IPS DF 6.9 (cell line): ENCODE measurements at places on chromosomes 11 and 22.

GRCh38 chr22:28914201-28914600, 30.8 kb downstream of the ZNRF3 start:
- DNase-seq: no peak

- no peak for DNase-seq
Measured at GRCh38 chr11:119375337-119376196, 5.9 kb downstream of the USP2 start.

DNA sequence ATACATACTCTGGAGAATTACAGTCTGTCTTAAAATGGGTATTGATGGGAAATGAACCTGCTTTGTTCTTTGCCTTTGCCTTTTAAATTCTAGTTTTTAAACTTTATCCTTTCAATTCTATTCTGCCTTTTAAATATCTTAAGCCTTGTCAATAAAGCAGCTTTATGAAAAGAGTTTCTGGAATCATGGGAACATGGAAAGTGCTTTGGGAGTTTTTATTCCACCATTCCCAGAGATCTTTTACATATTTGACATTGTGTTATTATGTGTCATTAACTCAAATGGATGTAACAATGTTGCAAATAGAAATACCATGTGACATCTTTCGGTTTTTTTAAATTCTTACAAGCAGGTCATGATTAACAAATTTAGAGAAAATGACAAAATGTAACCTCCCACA, 555.7 kb upstream of the ANO3 start:
- DNase-seq: no peak

GRCh38 chr11:95999711-96000406, 76.0 kb upstream of the MTMR2 start:
- no peak for DNase-seq

DNA sequence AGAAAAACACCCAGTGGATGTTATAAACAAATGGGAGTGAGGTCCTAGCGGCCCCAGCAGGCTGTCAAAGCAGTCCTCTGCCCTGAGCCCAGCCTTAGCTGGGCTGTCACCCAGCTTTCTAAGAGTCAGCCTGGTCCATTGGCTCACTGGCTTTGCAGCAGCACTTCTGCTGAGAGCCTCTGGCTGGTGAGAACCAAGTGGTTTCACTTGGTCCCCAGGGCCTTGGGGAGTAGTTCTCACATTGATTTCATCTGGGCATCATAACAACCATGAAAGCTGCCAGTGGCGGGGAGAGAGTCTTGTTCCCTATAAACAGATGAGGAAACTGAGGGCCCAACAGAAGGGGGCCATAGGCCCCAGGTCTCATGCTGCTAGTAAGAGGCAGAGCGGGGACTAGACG, 11.4 kb downstream of the SEC14L6 start:
- DNase-seq: no peak

- DNase-seq: no peak
Measured at GRCh38 chr11:44804449-44805437, 78.0 kb downstream of the TSPAN18 start.

- DNase-seq: no peak
Measured at GRCh38 chr11:5818245-5818886, 9.6 kb downstream of the OR52N2 start.

DNA sequence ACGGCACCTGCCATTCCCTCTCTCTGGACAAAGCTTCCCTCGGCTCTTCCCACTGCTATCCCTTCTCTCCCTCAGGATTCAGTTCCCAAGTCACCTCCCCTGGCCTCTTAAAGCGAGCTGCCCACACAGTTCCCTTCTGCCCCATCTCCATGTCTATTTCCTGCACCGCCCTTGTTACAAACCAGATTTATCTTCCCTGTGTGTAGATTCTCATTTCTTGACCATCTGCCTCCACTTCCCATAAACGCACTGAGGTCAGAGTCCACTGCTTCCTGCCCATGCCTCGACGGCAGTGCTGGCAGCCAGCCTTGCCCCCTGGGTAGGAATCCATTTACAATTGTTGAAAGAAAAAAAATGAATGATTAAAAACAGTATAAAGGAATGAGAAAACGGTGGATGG, 11.6 kb upstream of the APOBEC3B start:
- DNase-seq: no peak

DNA sequence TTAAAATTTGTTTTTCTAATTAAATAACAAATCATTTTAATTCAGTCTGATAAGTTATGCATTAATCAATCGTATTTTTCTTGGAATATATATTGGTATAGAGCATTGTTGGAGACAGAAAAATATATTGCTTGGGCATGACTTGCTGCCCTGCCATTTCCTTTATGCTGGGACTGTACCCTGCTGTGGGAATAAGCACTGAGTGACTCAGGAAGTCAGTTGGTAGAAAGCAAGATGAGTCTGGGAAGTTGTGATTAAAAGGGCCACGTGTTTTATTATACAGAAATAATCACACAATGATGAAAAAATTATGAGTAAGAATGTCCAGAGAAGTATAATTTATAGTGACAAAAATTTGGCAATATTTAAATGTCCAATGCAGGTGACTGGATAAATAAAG, 139.5 kb downstream of the KIF18A start:
- no peak for DNase-seq

GRCh38 chr11:31814176-31814868, 3.2 kb upstream of the PAX6 start:
- DNase-seq: no peak

- DNase-seq: no peak
Measured at GRCh38 chr22:28801845-28802594, 1.7 kb upstream of the XBP1 start.

DNA sequence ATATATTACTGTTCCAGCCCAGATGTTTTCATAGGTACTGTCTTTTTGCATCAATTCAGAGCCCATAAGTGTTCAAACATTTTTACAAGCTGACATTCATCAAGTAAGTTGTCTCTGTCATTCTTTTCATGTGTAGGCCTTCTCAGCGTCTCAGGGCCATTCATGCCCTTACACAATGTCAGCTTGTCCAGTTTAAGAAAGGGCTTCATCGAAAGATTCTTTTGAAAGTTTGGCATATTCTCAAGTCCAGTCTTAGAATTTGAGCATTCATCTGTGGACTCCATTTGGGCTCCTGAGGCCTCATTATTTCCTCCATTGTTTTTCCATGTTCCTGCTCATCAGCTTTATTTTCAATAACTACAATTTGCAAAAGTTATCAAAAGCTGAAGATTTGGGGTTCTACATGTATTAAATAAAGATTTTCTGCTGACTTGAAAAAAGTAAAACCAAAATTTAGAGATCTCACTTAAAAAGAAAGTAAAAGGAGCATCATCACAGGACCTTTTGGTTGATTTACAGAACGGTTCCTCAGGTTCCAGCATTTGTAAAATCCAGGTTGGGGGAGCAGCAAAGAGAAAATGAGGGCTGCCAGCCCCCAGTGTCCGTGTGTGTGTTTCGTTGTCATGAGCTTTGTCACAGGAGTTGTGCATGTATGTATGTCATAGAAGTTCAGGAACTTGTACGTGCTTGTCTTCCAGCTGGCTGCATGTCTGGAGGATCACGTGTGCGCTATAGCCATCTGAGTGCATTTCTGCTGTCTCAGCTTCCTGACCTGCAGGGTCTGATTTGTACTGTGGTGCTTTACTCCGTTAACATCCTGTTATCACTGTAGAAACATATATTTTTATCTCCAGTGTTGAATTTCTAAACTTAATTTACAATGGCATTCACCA, 15.6 kb downstream of the MOV10L1 start:
- no peak for DNase-seq

- DNase-seq: no peak
Measured at GRCh38 chr11:11618973-11619435, 2.8 kb downstream of the GALNT18 start.

DNA sequence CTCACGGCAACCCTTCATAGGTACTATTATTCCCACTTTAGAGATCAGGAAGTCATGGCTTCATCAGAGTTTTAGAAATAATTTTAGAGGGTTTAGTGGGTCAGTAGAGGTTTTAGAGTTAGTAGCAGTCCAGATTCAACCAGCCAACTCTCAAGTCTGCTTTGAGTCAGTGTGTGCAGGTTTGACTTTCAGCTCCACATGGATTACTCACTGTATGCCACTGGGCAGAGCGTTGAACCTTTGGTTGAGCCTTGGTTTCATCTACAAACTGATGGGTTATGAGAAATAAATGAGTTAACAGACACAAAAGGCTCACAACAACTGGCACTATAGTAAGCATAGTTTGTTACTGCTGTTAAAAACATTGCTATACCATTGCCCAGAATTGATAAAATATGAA, 19.0 kb upstream of the TP53AIP1 start:
- no peak for DNase-seq

DNA sequence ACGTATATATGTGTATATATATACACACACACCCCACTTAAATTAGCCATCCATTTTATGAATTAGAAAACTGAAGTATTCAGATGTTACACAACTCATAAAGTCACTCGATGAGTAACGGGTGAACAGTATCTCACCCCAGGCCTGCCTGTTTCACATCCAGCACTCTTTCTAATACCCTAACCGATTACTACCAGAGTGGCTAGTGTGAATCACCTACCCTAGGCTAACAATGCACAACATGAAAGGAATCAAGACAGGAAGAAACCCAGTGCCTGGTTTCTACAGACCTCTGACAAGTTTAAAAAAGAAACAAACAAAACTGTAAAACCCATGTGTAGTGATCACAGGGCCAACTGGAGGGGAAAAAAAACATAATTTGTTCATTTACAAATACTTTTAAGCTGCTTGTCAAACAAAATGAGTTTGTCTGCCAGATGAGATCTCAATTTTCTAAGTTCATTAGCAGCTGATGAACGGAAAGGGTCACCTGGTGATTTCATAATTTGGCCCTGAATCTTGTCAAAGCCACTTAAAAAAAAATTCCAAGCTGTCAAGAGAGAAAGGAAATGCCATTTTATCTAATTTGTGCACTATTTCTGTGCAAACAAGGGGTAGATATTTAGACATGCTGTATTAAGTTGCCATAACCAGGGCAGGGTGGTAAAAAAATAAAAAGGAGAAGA, 134.8 kb downstream of the LARGE1 start:
- DNase-seq: no peak

DNA sequence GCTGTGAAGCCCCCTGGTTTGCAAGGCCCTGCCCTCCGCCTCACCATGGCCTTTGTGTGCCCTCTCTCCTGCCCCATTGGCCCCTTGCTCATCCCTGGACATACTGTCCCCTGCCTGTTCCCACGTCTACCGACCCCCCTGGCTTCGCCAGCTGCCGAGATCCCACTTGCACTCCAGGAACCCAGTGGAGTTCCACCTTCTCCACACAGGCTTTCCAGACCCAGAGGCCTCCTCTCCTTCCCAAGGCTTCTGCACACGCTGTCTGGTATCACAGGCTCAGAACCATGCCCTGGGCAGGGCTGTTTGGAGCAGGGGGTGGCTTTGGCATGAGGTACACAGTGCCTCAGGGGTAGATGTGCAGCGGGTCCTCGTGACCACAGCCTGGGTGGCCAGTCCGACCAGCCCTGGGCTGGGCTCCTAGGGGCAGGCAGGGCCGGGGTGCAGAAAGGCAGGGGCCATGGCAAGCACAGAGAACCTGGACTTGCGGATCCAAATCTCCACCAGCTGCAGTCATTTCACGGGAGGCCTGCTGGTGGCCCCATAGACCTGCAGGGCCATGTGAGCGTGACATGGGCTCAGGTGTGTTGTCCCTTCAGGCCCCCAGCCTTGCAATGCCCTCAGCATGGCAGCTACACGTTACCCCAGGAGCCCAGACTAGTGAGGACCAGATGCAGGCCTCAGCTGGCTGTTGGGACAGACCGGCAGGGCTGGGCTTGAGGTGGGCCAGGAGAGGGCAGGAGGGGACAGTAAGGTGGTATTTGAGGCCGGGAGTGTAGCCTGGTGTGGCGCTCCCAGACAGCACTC, 9.5 kb downstream of the GRK2 start:
- no peak for DNase-seq

GRCh38 chr22:30305519-30305905, 16.2 kb upstream of the CASTOR1 start:
- DNase-seq: no peak

DNA sequence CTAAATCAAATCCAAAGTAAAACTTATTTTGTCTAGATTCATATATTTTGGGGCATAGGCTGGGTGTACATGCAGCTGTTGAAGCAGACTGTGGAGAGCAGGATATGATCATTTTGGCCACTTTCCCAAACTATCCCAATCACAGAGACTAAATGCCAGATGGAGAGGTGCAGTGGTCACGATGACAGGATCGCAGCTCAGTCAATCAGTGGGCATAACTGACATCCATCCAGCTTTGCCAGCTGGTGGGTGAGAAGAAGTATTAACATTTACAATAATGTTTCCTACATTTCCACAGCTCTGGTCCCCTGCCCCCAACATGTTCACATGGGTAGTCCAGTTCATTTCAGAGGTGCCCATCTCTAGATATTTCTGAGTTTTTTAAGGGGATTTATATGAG, 255.5 kb upstream of the SESN3 start:
- DNase-seq: no peak

DNA sequence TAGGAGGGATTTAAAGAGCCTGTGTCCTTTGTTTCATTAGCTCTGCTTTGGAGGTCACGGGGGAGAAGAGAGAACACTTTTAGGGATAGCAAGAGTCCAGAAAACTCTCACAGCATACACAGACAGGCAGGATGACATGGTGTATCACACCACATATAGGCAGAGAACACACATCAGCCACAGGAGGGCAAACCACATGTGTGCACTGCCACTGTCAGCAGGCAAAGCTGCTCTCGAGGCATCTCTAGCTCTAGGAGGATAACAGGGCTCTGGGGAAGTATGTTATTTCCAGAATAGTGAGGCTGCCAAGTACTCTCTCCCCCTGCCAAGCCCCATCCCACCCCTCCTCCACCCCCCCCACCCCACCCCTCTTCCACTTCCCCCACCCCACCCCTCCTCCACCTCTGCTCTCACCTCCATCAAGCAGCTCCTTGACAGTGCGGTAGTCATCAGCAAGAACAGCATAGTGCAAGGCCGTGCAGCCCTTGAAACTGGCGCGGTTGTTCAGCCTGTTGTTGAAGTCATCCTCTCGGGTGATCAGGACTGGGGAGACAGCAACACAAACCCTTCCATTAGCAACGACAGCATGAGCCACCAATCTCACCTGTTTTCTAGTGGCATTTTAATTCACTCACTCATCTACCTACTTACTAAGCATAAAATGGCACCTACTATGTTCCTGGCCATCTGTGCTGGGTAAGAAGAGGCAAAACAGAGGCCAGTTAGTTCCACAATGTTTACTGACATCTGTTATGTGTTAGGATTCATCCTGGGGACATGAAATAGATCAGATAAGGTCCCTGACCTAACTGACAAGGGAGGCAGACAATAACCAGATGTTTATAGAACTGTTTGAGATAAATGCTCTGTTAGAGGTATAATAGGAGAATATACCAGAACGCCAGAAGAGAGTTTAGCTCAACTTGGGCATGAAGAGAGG, 75.6 kb downstream of the CLPB start:
- no peak for DNase-seq

- no peak for DNase-seq
Measured at GRCh38 chr11:68043029-68043348, 4.2 kb downstream of the TCIRG1 start.

GRCh38 chr22:47623066-47623762, 860.8 kb downstream of the TBC1D22A start:
- DNase-seq: no peak

DNA sequence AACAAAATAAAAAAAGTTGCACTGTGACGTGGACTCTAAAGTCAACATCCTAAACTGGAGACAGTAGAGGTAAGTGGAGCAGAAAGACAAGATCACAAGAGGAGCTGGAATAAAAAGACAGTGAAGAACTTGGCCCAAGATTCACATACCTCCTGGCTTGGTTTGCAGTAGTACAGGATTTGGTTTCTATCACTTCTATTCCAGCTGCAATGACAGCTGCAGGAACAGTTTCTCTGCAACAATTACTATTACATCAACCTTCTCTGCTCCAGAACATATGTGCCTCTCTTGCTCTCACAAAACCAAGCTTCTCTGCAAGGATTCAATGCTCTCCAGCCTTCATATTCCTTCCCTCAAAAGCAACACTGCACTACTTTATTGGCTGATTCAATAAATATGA, 7.8 kb upstream of the KDM2A start:
- no peak for DNase-seq
